ENCODE measurements at places on chromosomes 2 and 18.

- no peak for DNase-seq
These were observed 257.3 kb downstream of the NBAS start for GRCh38 chr2:15303874-15304273.

GRCh38 chr2:118943286-118943685, 1.3 kb downstream of the MARCO start:
- no peak for DNase-seq

DNA sequence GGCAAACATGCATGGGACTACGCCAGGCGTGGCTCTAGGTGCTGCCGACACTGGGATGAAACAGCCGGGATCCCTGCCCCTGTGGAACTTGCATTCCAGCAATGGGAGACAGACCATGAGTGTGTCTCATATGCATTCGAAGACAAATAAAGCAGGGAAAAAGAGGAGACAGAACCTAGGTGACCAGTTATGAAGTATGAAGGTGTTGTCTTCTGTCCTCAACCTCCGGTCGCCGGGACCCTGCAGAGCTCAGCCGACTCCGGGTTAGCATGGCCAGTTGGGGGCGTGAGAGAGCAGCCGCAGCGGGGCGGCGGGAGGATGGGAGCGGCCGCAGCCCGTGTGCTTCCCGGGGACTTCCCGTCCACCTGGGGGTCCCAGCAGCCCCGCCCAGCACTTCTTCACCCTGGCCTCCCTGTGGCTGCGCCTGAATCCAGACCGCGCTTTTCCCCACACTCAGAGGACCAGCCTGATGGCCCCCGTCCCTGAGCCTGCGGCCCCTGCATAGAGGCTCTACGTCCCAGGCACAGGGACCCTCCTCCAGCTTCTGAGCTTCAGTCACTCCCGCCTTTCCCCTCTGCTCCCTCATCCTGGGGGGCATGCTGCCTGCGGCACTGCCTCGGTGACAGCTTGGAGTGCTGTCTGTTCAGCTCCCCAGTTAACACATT, 11.4 kb downstream of the ID2 start:
- DNase-seq, result no peak

- DNase-seq, result no peak
These were observed 34.6 kb upstream of the GCC2 start for GRCh38 chr2:108414256-108414876.

- no peak for DNase-seq
These were observed 26.6 kb downstream of the FAHD2B start for GRCh38 chr2:97068074-97068473.

DNA sequence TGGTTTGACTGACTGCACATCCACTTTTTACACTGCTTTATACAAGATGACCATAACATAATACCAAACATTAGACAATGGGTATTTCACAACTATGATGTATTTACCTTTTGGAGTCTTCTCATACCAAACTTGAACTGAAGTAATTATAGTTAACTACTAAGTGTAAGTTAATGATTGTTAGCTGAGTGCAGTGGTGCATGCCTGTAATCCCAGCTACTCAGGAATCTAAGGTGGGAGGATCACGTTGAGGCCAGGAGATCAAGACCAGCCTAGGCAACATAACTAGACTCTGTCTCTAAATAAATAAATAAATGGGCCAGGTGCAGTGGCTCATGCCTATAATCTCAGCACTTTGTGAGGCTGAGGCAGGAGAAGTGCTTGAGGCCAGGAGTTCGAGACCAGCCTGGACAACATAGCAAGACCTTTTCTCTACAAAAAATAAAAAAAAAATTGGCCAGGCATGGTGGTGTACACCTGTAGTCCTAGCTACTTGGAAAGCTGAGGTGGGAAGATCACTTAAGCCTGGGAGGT, 44.9 kb upstream of the ORC2 start:
- DNase-seq, result no peak

- no peak for DNase-seq
These were observed 106.5 kb downstream of the PIGN start for GRCh38 chr18:62080172-62080900.

DNA sequence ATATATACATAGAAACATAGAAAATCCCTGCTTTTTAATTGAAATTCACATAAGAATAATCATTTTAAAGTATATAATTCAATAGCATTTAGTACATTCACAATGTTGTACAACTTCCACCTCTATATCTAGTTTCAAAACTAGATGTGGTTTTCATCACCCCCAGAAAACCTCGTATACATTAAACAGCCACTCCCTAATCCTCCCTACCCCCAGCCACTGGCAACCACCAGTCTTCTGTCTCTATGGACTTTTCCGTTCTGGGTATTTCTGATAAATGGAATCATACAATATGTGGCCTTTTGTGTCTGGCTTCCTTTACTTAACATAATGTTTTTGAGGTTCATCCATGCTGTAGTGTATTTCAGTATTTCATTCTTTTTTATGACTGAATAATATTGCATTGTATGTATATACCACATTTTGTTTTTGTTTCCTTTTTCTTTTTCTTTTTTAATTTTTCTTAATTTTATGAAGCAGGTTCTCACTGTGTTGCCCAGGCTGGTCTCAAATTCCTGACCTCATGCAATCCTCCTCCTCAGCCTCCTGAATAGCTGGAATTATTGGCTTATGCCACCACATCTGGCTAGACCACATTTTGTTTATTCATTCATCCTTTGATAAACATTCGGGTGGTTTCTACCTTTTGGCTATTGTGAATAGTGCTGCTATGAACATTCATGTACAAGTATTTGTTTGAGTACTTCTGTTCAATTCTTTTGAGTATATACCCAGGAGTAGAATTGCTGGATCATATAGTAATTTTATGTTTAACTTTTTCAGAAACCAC, 50.6 kb upstream of the RNF152 start:
- DNase-seq, result no peak

DNA sequence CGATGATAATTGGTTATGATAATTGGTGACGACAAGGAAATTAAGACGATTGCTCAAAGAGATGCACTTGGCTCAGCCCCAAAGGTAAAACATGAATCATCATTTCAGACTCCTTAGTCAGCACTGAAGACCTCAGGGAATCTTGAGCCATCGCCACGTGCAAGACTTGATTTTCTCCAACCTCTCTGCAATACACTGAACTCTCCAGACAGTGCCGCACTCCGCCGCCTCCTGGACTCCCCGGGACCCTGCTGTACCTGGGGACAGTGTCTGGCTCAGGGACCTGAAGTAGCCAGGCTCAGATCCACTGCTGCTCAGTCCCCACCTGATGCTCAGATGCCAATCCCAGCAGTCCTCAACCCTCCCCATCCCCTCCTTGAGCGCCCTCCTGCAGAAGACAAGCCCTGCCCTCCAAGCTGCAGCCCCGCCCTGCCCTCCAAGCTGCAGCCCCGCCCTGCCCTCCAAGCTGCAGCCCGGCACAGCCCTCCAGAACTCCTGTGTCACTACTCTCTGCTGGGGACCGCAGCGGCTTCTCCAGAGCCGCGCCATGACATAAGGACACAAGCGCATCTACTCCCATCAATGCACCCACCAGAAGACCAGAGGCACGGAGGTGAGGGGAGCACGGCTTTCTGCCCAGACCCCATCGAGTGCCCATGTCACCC, 1.1 kb downstream of the TMEM18 start:
- peak; percentile 24 for DNase-seq

- DNase-seq, result no peak
These were observed 1.2 kb downstream of the TXNL1 start for GRCh38 chr18:56637176-56637575.

DNA sequence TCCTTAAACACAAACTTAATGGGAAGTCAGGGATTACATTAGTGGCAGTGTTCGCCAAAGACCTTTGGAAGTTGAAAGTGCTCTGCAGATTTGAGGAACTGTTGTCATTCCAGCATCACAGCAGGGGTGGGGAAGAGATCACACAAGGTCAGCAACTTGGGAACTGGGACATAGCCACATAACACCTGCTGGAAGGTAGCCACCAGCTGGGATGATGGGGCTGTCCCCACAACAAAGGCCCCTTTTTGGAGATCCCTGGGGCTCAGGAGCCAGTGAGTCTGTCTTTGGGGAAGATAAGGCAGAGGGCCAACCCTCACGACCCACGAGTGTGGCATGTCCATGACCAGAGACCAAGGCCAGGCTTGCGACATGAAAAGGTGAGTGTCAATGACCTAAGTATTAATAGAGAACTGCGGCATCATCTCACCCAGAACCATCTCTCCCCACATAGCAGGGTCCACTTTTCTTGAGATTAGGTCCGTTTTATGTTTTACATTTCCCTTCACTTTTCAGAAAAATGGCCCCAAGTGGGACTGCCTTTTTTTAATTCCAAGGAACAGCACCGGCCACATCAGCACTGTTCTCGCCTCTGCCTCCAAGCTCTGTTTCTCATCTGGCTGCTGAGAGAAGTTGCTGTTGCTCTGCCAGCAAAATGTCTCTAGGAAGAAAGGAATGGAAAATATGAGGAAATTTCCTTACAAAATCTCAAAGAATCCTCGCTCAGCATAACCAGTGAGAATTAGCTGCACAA, 106.9 kb downstream of the GFPT1 start:
- no peak for DNase-seq
